ENCODE measurements at places on chromosomes 2 and 18. TPM values are rescaled to one million over a fixed set of nuclear protein-coding genes. Genes with fewer than 3 reads are reported as not detected.

GRCh38 chr18:77178559-77178958, 46.0 kb upstream of the MBP start:
- no peaks in the 10 kb centered on the region for H3K4me1 ChIP-seq
- no peaks in the 10 kb centered on the region for H3K36me3 ChIP-seq
- no peak overlapping the region for H3K4me3 ChIP-seq
- no peak for DNase-seq

DNA sequence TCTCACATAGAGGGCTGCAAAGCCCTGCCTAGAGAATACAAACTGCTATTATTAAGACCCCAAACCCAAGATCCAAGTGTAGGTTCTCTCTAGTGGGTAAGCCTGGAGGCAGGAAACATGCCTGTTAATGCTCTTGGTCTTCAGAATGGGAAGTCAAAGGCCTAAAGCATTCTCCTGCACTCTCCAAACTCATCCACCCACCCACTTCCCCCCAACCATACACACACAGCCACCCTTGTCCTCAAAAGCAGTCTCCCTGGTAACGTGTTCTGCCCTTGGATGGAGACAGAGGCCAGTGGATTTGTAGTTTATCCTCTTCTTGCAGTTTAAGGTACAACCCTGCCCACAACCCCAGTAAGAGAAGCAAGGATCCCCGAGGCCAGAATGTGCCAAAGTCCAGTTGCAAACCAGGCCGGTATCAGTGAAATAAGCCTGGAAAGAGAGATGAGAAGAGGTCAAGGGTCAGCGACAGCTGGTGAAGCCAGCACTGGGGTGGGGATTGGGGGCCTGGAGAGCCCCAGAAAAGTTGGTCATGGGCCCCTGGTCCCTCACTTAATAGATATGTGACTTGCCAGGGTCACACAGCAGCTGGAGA, 23.0 kb downstream of the TMEM247 start:
- H3K4me1 ChIP-seq: no peaks in the 10 kb centered on the region
- H3K27me3 ChIP-seq: no peaks in the 10 kb centered on the region
- no peaks in the 10 kb centered on the region for H3K36me3 ChIP-seq
- DNase-seq: no peak
- H3K4me3 ChIP-seq: no peak overlapping the region

DNA sequence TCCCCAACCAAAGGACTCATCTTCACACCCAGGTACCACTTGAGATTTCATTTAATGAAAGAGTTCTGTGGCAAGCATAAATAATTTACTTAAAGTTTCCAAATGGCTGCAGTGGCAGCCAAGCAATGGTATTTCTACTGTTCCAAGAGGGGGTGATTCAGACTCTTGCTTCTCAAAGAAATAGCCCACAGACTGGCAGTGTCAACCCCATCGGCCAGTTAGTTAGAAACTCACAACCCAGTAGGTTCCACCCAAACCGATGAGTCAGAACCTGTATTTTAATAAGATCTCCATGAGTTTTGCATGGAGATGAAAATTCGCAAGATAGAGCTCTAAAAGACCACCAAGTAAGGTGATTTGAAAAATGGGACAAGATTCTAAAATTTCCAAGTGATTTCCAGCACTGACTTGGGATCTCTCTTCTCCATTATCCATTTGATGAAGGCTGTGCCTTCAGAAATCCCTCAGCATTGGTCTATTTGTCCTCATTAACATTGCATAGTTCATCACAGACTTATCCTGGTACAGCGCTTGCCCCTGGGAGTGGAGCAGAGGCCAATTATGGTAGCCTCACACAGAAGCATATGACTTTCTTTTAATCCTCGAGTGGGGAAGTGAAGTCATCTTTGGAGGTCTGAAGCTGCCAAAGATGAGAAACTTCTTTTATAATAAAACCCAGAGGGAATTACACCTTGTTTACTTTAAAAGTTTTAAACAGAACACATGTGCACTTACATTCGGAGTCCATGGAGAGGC, 361.4 kb upstream of the ID2 start:
- no peaks in the 10 kb centered on the region for H3K27me3 ChIP-seq
- H3K4me3 ChIP-seq: no peak overlapping the region
- H3K27ac ChIP-seq: no peak overlapping the region
- H3K4me1 ChIP-seq: peaks cover 4% of the 10 kb centered on the region
- H3K36me3 ChIP-seq: no peaks in the 10 kb centered on the region

- peaks cover 5% of the 10 kb centered on the region for H3K4me1 ChIP-seq
- no peaks in the 10 kb centered on the region for H3K27me3 ChIP-seq
- DNase-seq: peak; percentile 34
- H3K36me3 ChIP-seq: no peaks in the 10 kb centered on the region
Measured at GRCh38 chr18:29034113-29034856, 857.4 kb upstream of the CDH2 start.

- peaks cover 11% of the 10 kb centered on the region for H3K4me1 ChIP-seq
- peaks cover 15% of the 10 kb centered on the region for H3K27me3 ChIP-seq
- no peak overlapping the region for H3K27ac ChIP-seq
- no peak overlapping the region for H3K4me3 ChIP-seq
Measured at GRCh38 chr18:45619062-45619825, 4.0 kb downstream of the SLC14A2 start.

DNA sequence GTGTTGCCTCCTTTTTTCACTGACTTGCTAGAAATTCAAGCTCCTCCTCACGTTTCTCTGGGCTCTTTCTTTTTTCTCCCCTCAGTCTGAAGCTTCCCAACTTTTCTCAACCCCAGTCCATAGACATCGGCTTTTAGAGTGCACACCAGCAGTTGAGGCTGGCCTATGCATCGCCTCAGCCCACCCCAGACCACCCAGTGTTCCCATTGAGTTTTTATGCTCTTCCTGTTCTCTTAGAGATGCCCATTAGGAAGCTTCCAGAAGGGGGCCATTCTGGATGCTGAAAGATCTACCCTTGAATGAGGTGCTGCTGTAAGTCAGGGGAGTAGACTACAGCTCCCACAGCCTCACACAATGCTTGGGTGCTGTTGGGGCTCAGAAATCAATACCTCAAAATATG, 12.0 kb upstream of the GYPC start:
- no peaks in the 10 kb centered on the region for H3K4me1 ChIP-seq
- no peak overlapping the region for H3K27ac ChIP-seq
- no peaks in the 10 kb centered on the region for H3K36me3 ChIP-seq
- DNase-seq: no peak

NT5C1B gene
- total RNA-seq: not detected

NEU4 gene
- not detected for total RNA-seq

TTLL4 gene
- 33.6 TPM for total RNA-seq

PEX13 gene
- total RNA-seq: 18.5 TPM

MARCHF4 gene
- total RNA-seq: 0.17 TPM
